Left lung (tissue), 14 donors: ENCODE measurements at places on chromosomes 12 and 14.

DNA sequence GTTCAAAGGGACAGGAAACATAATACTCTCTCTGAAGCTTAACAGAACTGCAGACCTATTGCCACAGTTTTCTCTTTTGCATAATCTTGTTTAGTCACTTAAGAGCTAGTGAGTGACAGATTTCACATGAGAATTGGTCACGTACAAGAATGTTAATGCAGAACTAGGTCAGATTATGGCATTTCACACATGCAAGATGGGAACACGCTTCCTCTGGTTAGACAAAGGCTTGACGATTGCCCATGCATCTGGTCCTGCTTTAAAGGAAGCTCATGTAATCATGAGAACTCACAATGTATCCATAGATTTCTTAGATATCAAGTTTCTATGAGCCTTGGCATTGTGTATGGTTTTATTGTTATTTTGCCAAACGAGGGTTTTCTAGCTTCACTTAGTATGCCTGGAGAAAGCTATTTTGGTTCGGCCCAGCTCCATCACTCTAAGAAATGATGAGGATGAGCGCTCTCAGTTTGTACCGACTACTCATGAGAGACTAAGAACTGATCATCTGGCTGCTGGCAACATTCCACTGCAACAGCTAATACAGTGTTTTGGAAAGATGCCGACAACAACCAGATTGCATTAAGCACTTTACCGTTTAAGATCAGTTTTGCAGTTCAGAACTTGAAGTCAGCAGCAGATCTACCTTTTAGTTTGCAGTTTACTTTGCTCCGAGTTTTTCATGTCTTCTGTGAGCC, 380.0 kb downstream of the DIO2 start:
- peak; percentile 63 for DNase-seq

GRCh38 chr12:1488908-1489381, 105.4 kb downstream of the FBXL14 start:
- DNase-seq = no peak

GRCh38 chr12:116090516-116090915, 187.0 kb downstream of the MED13L start:
- no peak for DNase-seq

GRCh38 chr14:81311778-81312177, 88.3 kb downstream of the STON2 start:
- peak; percentile 16 for DNase-seq

- DNase-seq = no peak
Measured at GRCh38 chr12:3164454-3165077, 87.4 kb downstream of the TSPAN9 start.

DNA sequence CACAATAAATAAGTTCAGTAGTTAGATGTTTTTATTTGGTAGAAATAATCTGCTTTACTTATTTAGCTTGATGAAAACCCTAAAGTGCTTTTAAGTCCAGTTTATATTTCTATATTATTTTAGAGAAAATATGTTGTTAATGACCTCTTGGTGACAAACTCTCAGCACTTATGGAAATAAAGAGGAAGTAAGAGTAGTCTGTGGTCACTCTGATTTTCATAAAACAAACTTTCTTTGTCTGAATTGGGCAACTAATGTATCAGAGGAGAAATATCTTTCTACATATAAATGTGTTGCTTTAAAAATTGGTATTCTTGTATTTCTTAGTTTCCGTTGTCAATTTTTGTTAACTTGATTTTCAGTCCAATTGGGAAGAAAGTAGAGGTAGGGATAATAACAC, 878.9 kb upstream of the SEL1L start:
- no peak for DNase-seq

- no peak for DNase-seq
Measured at GRCh38 chr12:103833095-103833775, 7.8 kb downstream of the NT5DC3 start.

GRCh38 chr12:117188961-117189724, 1.1 kb downstream of the FBXO21 start:
- DNase-seq = peak; percentile 36

DNA sequence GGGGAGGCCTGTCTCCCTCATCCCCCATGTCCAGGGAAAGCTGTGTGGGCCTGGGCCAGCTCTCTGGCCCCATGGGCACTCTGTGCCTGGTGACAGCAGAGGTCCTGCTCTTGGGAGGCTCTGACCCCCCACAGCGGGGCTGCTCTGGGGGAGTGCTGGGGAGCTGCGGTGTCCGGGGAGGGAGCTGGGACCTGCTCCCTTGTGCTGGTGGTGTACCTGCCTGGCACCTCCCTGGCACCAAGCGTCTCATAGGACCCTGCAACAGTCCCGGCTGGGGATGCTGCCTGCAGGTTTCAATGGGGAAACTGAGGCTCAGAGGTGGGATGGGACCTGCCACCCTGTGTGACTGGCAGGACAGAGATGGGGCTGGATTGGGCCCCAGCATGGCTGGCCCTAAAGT, 111.3 kb downstream of the KIF26A start:
- no peak for DNase-seq

DNA sequence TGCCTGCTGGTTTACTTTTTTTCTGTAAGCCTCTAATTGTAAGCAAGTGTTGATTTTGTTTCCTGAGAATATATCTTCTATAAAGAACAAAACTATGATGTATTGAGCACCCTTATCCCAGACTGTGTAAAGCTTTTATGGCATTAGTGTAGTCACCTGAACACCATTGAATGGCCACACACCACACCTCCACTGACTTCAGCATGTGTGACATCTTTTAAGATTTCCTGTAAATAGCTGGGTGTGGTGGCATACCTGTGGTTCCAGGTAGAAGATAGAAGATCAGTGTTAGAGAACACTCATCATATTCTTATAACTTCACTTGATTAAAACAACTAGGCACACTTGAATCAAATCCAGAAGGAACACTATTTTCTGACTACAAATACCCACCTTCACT, 51.3 kb downstream of the WBP11 start:
- no peak for DNase-seq

- DNase-seq = no peak
Measured at GRCh38 chr14:74571901-74572725, 39.9 kb downstream of the LTBP2 start.

GRCh38 chr14:22915886-22916521, 2.9 kb downstream of the RBM23 start:
- DNase-seq = peak; percentile 50

DNA sequence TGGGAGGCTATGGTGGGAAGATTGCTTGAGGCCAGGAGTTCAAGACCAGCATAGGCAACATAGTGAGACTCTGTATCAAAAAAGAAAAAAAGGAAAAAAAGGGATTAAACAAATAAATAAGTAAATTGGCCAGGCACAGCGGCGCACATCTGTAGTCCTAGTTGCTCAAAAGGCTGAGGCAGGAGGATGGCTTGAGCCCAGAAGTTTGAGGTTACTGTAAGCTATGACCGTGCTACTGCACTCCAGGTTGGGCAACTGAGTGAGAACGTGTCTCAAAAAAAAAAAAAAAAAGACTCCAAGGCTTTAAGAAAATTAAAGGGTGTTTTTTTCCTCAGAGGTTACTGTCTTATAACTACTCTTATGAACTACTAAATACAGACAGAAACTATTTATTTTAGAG, 11.7 kb downstream of the BEST3 start:
- DNase-seq = no peak

DNA sequence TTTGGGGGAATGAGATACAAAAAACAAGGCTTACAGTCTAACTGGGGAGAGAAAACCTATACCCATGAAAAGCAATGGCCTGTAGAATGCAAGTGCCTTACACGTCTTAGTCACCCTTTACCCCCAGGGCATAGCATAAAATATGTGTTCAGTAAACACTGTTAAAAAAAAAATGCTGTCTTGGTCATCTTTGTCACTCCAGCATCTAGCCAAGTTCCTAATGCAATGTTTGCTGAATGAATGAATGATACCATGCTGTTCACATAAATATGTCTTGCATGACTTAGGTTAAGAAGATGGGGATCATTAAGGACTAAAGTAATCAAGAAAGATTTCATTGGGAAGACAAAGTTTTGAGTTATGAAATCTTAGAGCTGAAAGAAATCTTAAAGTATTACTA, 38.5 kb downstream of the PPP2R5E start:
- no peak for DNase-seq

- peak; percentile 34 for DNase-seq
Measured at GRCh38 chr12:101642115-101643067, 47.6 kb downstream of the MYBPC1 start.

DNA sequence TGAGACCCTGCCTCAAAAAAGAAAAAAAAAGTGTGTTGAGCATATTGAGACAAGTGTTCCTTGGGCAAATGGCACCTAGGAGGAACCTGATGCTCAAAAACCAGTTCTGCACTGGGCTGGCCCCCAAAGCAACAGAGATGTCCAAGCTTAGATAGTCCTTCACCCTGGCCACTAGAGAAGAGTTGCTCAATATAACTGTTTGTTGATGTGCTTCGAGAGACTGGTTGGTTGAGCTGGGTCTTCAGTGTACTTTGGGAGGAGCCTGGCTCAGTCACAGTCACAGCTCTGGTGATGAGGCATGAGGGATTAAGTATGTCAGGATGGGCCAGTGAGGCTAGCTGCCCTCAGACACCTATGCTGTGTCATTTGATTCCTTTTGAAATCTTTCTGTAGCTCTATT, 38.0 kb downstream of the SLC2A14 start:
- no peak for DNase-seq

GRCh38 chr12:124684971-124685688, 117.7 kb upstream of the NCOR2 start:
- DNase-seq = no peak

DNA sequence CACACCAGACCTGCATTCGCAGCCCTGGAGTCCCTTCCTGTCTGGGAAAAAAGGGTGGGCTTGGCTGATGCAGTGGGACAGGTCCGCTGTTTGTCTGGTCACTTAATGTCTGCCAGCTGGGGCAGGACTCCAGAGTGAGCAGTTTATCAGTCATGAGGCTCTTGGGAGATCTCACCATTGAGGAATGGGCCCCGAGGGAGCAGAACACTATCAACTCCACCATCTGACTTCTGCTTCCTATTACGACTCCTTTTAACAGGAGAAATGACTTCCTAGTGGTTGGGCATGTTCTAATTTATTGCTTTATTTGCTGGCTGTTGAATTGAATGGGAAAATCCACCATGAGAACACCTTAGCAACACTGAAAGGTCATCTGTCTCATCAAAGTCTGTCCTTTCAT, 182.5 kb upstream of the RASSF8 start:
- DNase-seq = no peak

- no peak for DNase-seq
Measured at GRCh38 chr12:91618281-91618680, 435.7 kb upstream of the DCN start.

DNA sequence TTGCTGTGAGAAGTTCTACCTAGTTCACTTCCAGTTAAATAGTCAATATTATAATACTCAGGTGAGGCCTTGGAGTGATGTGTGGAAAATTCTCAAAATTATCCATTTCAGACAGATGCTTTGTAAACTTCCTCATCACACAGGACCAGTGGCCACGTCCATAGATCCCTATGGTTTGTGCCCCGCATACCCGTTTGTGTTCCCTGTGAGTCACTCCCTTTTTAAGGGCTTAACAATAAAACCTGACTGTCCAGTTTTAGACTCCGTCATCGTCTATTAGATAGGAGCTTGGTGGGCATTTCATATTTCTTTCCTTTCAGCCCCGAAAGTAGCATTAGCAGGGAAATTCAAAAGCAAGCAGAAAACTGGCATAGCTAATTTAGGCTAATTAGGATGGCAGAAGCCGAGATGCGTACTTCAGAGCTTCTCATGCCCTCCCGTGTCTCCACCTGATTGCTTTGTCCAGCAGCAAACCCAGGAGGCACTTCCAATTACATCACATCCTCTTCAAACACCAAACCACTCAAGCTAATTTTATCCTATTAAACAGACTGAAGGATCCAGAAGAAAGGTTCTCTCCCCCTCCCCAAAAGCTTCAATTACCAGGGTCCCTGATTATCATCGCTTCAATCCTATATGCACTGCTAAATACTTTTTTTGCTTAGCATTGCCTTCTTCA, 186.6 kb upstream of the OTX2 start:
- DNase-seq = no peak

GRCh38 chr14:93185349-93185720, 218 bp downstream of the LYSET start:
- no peak for DNase-seq

DNA sequence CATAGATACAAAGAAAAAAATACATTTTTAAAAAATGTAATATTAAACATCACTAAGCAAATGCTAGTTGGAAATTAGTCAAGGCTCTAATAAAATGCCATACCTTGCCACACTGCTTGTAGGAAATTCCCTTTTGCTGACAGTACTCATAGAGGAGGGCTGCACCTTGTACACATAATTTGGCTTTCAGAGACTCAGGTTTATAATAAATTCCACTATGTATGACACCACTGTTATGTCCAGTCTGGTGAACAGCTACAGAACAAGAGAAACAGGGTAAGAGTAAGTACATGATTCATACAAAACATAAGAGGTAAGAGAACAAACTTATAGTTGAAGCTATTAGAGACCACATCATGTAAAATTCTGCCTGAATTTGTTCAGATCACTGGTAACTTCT, 10.1 kb downstream of the L2HGDH start:
- no peak for DNase-seq

GRCh38 chr12:82688596-82688995, 1.9 kb downstream of the TMTC2 start:
- DNase-seq = no peak

DNA sequence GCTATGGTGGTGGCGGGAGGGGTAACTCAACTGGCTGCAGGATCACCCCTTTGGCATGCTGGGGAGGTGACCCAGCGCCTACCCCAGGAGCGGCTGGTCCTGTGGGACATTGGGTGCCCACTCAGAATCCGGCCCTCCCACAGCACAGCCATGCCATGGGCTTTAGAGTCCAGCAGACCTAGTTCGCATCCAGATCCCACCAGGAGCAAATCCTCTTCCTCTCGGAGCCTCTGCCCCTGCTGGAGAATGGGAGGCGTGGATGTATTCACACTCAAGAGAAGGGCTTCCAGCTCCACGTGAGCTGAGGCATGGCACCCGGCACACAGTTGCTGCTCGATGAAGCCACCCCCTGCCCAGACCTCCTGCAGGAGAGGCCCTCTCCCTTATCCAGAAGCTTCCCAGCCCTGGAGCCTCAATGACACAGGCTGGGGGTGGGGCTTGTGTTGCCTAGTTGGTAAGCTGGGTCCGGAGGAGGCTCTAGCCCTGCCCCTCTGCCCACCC, 17.7 kb downstream of the FAM222A start:
- peak; percentile 59 for DNase-seq
